Stimulated activated CD8-positive, alpha-beta memory T cell treated with anti-CD3 and anti-CD28 coated beads, Interleukin-15, amount 100 ng/mL, for 4 hours (primary cell): ENCODE measurements at places on chromosomes 4 and X.

- no peak for DNase-seq
Observed at GRCh38 chr4:140138428-140138827, 15.6 kb downstream of the MAML3 start.

GRCh38 chr4:105544520-105545286 is 7.7 kb upstream of the ARHGEF38 start:
- no peak for DNase-seq

GRCh38 chrX:25083661-25084060 is 67.9 kb upstream of the ARX start:
- no peak for DNase-seq

- DNase-seq = no peak
Observed at GRCh38 chr4:24482871-24483270, 101.5 kb downstream of the DHX15 start.

- DNase-seq = no peak
Observed at GRCh38 chr4:7756561-7757355, 182.9 kb downstream of the AFAP1 start.

GRCh38 chr4:7938266-7938608 is 1.4 kb downstream of the AFAP1 start:
- no peak for DNase-seq

DNA sequence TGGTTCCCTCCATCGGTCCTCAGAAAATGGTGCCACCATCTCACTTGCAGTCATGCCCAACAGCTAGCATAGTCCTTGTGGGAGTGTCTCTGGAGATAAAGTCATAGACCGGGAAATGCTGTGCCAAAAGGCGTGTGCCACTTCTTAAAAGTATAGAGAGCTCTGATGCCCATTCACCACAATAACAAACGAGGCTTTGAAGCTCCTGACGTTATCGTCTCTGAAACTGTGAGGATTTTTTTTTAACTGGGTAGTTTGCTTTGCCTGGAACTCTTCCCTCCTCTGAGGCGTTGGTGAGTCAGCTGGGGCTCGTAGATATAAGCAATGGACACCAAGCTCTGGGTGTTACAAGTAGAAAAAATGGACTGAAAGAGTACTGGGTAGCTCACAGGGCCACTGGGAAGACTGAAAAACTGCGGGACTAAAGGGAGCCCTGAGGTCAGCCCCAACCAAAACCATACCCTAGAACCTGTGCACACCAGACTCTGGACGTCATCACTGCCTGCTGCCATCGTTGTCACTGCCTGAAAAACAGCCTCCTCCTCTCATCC is 89.4 kb upstream of the TRIM2 start:
- no peak for DNase-seq

DNA sequence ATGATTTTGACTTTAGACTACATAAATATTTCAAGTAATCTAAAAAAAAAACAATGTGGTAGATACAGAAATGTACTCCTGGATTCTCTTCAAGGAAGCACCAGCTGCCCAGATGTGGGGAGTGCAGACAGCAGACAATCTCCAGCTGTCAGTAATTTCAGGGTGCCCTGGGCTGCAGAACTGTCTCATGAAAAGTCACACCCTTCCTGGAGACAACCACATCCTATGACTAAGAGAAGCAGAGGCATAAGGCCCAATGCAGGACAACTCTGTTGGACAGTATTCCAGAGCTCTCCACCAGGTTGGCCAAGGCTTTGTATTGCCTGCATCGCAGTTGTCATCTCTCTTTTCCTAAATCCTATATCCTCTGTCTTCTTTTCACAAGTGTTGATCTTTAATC is 34.4 kb upstream of the BLTP1 start:
- no peak for DNase-seq

GRCh38 chr4:41245983-41246382 is 10.7 kb upstream of the UCHL1 start:
- no peak for DNase-seq

GRCh38 chr4:182768838-182769237 is 148.3 kb downstream of the DCTD start:
- no peak for DNase-seq

- no peak for DNase-seq
Observed at GRCh38 chrX:5965406-5965805, 263.3 kb downstream of the NLGN4X start.

DNA sequence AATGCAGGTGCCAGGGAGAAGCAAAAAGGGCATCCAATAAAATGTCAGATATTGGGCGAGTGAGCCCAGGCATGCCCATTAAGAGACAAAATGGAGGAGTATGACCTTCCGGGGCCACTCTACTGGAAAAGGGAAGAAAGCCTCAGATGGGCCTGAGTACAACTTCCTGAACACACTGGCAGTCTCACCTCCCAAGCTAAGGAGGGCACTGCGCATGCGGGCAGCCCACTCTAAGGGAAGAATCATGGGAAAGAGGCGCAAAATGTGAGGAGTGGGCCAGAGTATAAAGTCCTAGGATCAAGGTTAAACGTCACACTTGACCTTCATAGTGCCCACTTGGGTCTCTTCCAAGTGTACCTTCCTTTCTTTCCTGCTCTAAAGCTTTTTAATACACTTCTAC is 63.5 kb downstream of the TIGD2 start:
- DNase-seq = no peak

DNA sequence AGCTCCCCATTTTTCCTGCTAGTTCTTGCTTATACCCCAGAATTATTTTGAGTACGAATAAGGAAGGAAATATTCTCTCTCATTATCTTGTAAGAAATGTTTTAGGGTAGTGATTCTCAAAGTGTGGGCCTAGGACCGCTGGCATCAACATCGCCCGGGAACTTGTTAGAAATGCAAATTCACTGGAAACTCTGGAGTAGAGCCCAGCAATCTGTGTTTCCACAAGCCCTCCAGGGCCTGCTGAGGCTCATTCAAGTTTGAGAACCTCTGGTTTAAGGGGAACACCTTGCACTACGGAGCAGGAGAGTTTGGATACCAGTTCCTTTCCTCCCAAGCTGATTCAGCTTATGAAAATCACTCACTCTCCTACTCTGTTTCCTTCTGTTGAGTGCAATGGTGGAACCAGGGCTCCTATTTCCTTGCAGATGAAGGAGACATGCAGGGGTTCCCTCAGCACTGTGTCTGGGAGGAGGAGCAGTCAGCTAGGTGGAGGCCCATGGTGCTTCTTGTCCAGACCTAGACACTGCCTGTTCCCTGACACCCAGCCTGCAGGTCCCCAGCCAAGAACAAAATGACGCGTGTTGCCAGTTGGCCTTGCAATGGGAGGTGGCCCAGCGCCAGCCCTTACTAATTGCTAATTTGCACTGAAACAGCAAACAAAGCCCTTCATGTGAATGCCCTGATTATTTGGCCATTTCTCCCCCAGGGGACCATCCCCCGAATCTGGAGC is 68.5 kb downstream of the CYTL1 start:
- no peak for DNase-seq

GRCh38 chr4:48896845-48897244 is 9.7 kb downstream of the OCIAD2 start:
- DNase-seq = no peak

- peak; percentile 80 for DNase-seq
Observed at GRCh38 chr4:75630174-75630936, at the start of gene CDKL2. TSS of gene CDKL2 (minus strand) at chr4:75630528. CDS start at chr4:75625988, 4,540 bp downstream.

GRCh38 chr4:148730766-148731165 is 288.6 kb upstream of the NR3C2 start:
- no peak for DNase-seq
